ENCODE measurements at places on chromosomes 12 and 14.

- no peak for DNase-seq
Measured at GRCh38 chr14:94613720-94614644, 1.8 kb downstream of the SERPINA3 start.

DNA sequence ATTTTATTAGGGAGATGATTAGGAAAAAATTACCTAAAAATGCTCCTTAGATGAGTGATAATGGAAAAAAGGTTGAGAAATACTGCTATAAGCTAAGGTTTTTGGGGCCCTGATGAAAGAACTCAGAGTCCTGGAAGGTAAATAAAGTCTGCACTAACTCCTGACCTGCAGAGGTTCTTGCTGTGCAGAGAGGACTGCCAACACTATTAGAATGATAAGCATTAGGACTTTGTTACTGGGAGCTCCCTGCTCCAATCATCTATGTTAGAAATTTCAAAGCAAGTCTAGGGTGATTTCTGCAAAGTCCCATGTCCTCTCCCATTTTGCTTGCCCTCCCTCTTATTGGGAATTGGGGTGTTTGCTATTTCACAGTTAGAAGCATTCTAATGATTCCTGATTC, 112.2 kb downstream of the SMOC1 start:
- DNase-seq, result no peak

GRCh38 chr14:106877517-106877916, 1351.1 kb downstream of the TMEM121 start:
- DNase-seq, result no peak

DNA sequence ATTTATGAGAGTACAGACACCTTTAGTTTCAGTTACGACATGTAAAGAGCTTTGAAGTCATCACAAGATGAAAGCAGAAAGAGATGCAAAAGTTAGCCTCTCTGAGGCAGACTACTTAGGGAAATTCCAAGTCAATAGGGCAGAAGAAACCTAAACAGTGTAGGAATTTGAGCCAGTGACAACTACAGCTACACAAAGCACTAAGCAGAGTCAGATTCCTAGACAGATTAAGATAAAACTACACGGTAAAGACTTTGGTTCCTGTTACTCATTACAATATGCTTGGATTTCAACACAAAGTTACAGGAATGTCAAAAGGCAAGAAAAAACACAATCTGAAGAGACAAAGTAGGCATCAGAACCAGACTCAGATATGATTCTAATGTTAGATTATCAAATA, 1302.3 kb downstream of the FSCB start:
- no peak for DNase-seq

GRCh38 chr12:94679554-94680195, 29.3 kb upstream of the TMCC3 start:
- no peak for DNase-seq

DNA sequence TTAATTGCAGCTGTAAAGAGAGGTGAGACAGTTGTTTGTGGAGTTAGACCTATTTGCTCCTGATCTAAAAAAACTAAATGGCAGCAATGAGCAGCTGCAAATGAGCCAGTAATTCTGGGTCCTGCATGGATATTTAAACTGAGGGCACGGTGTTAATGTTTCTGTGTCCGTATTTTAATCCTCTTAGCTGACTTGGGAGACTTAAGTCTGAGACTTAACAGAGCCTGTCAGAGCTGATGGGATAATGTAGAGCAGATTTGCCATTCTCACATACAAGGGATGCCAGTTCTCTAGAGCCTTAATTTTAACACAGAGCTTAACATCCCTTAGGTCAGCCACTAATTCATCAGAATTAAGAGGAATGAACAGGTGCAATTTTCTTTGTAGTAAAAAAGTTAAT, 178.6 kb upstream of the PDE3A start:
- no peak for DNase-seq

DNA sequence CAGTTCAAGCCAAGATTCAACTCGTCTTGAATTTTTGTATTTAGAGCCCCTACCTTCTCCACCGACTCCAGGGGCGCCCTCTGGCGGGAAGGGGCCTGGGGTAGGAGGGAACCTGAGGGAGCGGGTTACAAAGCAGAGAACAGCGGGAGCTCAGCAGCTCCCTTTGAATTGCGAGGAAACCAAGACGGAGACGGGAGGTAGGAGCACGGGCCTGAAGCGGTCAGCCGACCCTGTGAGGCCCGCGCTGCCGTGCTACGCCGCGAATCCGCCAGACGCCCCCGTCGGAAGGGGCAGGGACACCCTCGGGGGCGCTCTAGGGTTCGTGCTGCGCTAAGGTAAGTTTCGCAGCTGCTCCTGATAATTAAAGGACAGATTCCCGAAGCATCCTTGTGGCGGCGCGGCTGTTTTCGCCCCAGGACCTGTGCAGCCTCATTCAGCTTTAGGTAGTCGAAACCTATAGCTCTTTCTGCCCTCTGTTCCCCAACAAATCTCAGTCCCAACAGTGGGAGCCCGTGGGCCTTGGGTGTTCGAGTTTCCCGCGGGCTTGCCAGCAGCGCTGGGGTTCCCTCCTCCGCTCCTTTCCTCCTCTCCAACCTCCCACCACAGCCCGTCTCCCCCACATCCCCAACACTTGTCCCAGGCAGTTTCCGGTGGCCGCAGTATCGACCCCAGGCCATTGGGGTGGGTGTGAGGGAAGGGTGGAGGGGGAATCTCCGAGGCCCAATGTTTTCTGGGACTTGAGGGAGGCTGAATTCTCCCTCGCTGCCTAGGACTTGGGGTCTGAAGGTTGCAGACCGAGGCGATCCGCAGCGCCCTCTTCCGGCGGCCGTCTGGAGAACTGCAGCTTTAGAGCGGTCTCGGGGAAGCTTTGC, 5.1 kb upstream of the NKX2-1 start:
- DNase-seq, result no peak

All from H54 (cell line).